ENCODE measurements at places on chromosomes 2 and 18.

- DNase-seq: peak; percentile 47
Measured at GRCh38 chr2:207487650-207488311, 42.0 kb upstream of the CREB1 start.

- DNase-seq: no peak
Measured at GRCh38 chr2:218395456-218395825, 4.2 kb upstream of the CTDSP1 start.

DNA sequence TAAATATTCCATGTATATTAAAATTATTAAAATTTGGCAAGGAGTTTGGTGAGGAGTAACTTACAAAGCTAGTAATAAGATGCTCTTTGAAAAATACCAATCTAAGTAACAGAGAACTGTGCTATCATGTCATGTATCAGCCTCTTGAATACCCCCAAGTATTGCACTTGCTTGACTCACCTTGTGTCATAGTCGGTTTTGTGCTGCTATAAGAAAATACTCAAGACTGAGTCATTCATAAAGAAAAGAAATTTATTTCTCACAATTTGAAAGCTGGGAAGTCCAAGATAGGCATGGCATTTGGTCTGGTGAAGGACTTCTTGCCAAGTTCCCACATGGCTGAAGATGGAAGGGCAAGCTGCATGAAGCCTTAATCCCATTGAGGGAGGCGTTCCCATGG lies 179.2 kb downstream of the MEMO1 start:
- no peak for DNase-seq

DNA sequence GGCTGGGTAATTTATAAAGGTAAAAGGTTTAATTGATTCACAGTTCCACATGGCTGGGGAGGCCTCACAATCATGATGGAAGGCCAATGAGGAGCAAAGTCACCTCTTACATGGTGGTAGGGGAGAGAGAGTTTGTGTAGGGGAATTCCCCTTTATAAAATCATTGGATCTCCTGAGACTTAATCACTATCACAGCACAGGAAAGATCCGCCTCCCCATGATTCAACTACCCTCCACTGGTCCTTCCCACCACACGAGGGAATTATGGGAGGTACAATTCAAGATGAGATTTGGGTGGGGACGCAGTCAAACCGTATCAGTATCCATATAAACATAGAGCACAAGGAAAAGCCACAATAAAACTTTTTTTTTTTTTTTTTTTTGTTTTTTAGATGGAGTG lies 172.6 kb upstream of the PIEZO2 start:
- DNase-seq: no peak

GRCh38 chr2:112164876-112165275 lies 26.7 kb downstream of the FBLN7 start:
- DNase-seq: no peak

GRCh38 chr18:10482985-10483949 lies 28.8 kb downstream of the APCDD1 start:
- no peak for DNase-seq

GRCh38 chr2:164150604-164151003 lies 414.8 kb upstream of the FIGN start:
- DNase-seq: no peak

- peak; percentile 16 for DNase-seq
Measured at GRCh38 chr2:60989259-60989658, 28.3 kb upstream of the PEX13 start.

DNA sequence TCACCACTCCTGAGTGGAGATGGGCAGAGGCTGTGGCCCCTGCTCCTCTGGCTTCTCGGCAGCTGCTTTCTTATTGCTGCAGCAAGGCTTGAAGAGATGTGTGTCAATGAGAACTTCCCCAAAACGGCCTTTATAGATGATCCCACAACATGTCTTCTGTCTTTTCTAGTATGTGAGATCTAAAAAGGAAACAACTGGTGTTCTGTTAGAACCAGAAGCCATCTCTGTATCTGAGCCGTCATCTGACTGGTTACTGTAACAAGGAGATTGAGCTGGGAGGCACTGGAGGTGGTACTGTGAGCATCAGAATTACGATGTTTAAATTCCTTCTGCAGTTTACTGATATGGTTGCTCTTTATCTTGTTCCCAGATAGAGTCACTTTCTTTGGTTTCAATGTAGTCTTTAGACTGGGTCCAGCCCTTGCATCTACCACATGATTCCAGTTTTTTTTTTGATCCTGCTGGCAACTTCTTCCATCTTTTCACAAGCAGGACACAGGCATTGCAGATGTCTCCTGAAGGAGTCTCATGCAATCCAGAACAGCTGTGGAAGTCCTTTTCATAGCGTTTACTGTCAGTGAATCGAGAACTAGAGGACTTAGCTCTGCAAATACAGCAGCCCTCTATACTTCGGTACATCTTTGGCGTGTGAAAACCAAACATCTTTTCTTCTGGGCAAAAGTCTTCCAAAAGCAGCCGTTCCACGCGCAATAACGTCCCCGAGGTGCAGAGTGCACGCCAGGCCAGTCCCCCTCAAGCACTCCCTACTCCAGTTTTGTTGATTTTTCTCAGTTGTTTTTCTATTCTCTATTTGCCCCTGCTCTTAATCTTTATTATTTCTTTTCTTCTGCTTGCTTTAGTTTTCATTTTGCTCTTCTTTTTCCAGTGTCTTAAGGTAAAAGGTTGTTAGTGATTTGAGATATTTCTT lies 29.7 kb downstream of the TAF4B start:
- DNase-seq: no peak

- no peak for DNase-seq
Measured at GRCh38 chr18:49884959-49885358, 71.6 kb upstream of the ACAA2 start.

GRCh38 chr2:240960309-240960970 lies 38.0 kb upstream of the SNED1 start:
- no peak for DNase-seq

GRCh38 chr2:110712737-110713136 lies 19.6 kb upstream of the ACOXL start:
- DNase-seq: no peak

- DNase-seq: no peak
Measured at GRCh38 chr2:63643486-63643885, 54.7 kb downstream of the MDH1 start.

- no peak for DNase-seq
Measured at GRCh38 chr2:109710505-109711229, 83.4 kb upstream of the RGPD5 start.

- no peak for DNase-seq
Measured at GRCh38 chr2:147172493-147173188, 672.2 kb upstream of the ACVR2A start.

DNA sequence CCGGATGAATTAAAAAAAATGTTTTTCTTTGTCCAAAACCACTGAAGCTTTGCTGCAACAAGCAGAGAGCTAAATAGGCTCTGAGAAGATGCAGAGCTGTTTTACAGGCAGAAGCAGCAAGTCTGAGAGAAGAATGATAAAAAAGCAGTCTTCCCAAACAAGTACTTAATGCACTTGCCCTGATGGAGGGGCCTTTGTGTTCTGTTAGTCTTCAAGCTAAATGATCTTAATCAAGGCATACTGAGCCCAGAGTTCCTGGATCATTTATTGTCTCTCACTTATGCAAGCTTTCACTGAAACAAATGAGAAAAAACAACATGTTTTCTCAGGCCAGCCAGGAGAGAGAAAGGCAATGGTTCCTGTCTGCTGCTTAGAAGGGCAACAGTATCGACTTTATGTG lies 152.5 kb downstream of the CLIP4 start:
- DNase-seq: no peak

- DNase-seq: peak; percentile 53
Measured at GRCh38 chr18:66548747-66549146, 55.1 kb downstream of the CDH19 start.

All from DMS53 (cell line).